ENCODE measurements at places on chromosomes 1 and 21.

DNA sequence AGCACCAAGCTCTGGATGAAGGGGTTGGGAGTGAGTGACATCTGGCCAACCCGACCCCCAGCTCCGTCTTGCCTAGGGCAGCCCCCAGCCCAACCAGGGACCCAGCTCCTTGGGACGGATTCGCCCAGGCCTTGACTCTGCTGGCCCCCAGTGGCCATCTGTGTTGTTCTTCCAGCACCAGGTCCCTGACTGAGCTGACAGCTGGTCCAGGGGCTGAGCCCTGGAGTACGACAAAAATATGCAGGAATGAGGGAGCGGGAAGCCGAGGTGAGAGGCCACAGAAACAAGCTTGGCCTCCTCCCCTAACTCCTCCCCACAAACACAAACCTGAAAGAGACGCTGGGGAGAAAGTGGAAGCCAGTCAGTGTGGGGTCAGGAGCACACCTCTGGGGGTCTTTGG lies 55.0 kb upstream of the PAX7 start:
- ATAC-seq, result peak; percentile 52

DNA sequence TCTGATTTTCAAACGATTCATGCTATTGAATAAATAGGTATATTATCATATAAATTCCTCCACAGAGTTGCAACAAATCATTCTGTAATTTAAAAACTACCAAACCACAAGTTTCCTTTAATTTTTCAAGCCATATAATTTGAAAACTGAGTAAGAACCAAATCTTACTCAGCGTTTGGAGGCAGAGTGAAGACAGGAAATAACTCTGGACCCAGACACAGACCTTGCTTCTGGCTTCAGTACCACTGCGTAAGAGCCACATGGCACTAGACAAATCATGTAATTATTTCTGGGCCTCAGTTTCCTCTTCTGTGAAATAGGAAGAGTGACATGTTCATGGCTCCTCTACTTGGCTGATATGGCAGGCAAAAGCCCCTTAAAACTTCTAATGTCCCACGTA lies 82.4 kb downstream of the SMYD2 start:
- no peak for ATAC-seq

- ATAC-seq, result no peak
Measured at GRCh38 chr1:18957532-18958300, 1.2 kb upstream of the IFFO2 start.

DNA sequence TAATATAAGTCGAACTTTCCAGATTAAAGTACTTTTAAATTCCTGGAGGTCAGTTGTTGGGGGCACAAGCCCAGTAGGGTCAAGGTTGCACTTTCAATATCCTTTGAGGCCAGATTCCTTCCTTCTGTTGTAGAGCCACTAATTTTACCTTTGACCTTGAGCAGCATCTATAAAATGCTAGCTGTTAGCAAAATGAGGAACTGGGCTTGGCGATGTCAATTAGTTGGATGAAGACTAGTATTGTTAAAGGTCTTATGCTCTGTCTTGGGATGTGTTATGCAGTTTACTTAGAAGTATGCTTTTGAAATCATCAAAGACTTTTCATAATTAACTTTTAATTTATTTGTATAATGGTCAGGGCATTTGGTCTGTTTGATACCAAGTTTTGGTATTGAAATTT lies 425.9 kb upstream of the PROX1 start:
- no peak for ATAC-seq

GRCh38 chr1:67682659-67683197 lies 2.3 kb upstream of the GADD45A start:
- ATAC-seq, result no peak

GRCh38 chr1:80639777-80640533 lies 1160.8 kb upstream of the ADGRL2 start:
- ATAC-seq, result peak; percentile 88

GRCh38 chr1:214386747-214387146 lies 105.8 kb downstream of the SMYD2 start:
- no peak for ATAC-seq

DNA sequence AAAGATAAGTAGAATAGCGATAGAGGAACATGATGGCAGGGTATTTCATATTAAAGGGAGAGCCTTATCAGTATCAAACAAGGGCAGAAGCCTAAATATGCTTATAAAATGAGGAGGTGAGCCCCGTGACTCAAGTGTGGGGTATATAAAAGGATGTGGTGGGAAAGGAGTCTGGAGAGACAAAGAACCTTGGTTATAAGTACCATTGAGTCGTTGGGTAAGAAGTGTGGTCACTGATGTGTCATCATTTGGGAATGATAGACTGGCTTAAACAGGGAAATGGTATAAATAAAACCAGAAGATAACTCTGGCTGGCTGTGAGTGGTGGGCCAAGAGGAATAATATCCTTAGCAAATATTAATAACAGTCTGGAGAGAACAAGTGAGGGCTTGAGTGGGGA lies 10.9 kb upstream of the CD5L start:
- no peak for ATAC-seq

DNA sequence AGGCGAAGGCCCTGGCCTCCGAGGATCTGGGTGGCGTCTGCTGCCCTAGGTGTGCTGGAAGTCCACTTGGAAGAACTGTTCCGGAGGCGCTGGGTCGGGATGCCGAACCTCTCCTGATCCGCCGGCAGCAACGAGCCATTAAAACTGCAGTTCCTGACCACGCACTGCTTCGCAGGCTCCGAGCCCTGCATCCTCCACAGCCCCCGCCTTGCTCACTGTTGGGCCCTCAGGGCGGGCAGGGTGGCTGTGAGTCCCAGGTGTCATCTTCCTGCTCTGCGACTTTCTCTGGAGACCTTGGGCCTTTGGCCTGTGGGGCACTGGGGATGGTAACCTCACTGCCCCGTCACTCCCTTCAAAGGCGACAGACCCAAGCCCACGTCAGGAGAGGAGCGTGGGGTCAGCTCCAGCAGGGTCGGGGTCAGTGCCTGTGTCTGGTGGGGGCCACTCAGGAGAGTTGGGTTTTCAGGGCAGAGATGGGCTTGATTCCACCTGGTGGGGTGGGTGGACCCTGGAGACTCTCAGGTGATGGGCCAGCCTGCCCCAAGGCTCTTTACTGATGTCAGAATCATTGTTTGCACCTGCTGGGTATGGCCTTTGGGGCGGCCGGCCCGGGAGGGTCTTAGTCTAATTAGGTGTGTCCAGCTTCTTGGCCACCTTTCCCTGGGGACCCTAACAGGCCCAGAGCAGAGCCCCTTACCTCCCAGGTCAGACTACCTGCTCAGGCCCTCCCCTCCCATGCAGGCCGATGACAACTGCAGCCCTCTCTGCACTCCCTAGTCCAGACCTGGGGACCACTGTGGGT lies 3.1 kb downstream of the PRXL2B start:
- no peak for ATAC-seq

DNA sequence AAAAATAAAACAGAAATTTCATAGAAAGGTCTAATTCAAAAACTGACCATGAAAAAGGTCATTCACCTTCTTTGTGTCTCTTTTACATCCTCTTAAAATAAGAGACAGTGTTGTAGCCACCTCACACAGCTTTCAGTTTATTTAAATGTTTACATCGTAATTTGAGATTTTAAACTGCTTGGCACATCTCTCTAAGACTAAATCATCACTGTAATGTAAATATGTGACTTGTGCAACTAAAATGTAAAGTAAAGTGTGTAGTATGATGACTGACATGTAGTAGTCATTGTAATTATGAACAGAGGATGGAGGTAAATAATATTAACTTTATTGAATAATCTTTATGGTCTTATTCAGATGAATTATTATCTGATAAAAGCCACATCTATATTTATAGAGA lies 283.9 kb downstream of the KCNT2 start:
- ATAC-seq, result no peak

DNA sequence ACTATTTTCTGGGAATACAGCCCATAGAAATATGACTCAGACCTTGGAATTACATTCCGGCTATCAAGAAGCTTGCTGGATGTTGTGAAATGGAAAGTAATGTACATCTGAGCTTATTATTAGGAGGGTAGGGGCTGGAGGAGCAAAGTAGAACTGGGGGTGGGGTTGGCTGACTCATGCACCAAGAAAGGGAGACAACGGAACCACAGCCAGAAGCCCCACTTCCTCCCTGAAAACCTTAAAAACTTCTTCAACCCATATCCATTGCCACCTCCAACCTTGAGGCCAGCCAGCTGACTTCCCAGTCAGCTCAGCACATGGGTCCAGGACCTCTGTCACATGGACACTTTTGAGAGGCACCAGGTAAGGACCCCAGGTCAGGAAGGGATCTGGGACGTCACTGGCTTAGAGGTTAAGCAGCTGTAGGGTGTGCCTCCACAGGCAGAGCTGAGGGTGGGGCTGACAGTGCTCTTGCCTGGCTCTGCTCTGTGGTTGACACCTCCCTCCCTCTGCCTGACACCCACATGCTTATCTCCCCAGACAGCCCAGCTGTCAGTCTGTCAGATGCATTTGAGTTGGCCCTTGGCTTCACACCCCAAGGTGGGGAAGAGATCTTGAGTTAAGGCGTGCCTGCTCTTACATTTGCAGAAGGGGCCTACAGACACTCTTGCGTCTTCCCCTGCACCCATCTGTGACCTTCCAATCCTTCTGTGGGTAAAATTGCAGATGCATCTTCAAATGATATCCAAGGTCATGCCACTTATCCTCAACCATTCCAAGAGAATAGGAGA lies 5.7 kb upstream of the ZNF683 start:
- ATAC-seq, result peak; percentile 94

GRCh38 chr1:176733661-176734060 lies 270.7 kb downstream of the PAPPA2 start:
- peak; percentile 50 for ATAC-seq

- ATAC-seq, result peak; percentile 81
Measured at GRCh38 chr1:37434292-37435225, 39.8 kb upstream of the ZC3H12A start.

DNA sequence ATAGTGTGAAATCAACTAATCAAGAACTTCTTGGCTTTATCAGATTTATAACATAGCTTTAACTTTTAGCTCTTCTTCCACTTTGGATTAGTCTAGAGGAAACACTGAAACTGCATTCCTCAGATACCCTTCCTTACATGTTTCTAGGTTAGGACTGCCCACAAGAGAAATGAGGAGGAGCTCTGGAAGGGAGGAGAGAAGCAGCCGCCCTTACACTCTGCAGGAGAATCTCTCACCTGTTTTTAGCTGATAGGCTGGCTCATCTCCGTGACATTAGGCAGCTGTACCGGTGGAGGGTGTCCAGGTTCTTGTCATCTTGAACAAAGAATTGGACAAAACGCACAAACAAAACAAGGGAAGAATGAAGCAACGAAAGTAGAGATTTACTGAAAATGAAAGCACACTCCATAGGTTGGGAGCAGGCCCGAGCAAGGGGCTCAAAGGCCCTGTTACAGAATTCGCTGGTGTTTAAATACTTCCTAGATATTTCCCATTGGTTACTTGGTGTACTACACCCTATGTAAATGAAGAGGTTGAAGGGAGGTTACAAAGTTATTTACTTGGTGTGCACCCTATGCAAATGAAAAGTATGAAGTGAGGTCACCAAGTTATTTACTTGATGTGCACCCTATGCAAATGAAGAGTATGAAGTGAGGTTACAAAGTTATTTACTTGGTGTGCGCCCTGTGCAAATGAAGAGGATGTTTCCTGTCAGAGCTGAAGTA lies 524.9 kb upstream of the CHRM3 start:
- ATAC-seq, result no peak

- no peak for ATAC-seq
Measured at GRCh38 chr1:204087181-204087892, 14.4 kb downstream of the SOX13 start.

DNA sequence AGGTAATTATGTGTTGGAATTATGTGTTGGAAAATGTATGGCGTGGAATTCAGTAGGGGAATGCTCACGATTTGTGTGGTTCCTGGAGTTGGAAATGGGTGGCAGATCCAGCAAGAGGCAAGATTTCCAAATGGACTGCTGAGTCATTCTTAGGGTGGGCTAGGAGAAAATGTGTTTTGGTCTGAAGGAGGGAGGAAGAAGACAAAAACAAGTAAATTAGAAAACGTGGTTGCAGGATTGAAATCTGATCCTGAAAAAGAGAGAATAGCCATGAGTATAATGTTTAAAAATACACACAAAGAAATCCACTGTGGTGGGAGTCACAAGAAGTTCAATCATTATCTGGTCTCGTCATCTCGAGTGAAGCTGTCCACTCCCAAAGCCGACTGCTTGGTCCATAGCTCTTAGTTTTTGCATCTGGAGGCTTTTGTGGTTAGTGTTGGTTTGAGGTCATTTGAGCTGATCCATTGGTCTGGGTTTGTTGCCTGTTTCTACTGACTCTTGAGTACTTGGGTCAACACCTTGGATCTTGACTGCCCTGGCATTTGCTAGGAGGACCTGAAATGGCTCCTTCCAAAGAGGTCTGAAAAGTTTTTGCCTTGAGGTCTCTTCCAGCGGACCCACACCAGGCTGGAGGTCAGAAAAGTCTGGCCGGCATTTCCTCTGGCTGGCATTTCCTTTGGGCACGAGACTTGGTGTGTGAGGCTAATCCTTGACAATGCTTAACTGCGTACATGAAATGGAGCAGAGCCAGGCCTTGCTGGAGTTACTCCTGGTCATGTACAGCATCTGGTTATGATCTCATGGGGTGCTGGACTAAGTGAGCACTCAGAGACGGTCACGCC lies 9.2 kb downstream of the MX2 start:
- ATAC-seq, result no peak

DNA sequence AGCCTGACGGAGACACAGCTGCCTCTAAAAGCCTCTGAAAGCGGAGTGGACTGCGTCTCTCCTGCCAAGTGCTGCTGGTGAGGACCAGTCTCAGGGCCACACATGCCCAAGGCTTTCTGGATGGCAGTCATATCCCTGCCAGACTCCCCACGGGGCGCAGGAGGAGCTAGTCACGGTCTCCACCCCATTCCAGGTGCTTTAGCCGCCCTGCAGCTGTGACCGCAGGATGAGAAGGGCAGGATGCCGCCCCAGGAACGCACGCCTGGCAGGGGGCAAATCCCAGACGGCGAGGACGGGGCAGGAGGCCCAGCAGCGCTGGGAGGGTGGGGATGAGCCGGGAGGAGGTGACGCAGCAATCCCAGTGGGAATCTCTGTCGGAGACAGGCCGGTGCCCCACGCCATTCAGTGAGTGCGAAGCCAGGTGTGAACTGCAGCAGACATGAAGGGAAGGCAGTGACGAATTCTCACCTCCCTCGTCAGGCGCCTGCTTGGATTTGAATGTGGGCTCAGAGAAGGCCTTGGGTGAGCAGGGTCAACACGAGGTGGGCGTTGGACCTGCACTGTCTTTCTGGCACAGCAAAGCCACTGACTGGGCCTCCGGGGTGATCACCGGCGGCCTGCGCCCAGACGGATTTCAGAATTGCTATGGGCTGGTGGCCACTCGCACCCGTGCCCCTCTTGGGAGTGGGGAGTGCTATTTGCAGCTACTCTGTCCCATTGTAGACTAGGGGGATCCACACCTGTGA lies 38.5 kb upstream of the SLC19A1 start:
- ATAC-seq, result no peak

DNA sequence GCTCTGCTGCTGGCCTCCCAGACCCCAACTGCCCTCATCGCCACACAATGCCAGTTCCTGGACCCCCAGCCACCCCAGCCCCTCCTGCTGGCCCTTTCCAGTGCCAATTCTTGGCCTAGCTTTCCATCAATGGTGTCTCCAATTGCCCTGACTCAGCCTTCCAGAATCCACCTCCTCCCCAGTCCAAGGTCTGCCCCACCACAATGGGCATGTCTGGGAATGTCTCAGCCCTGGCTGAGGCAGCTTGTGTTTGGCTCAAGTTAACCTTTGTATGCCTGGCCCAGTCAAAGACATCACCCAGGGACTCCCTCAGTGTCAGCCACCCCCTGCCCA lies 16.4 kb downstream of the ALDH4A1 start:
- no peak for ATAC-seq

GRCh38 chr1:57623791-57624538 lies 200.1 kb upstream of the DAB1 start:
- ATAC-seq, result no peak

All from stimulated activated memory B cell treated with anti-CD40 and anti-IgM and Interleukin-4, amounts not matched to agents 10 μg/mL and 1 μg/mL and 100 μg/mL, for 72 hours (primary cell).